ENCODE measurements at places on chromosomes 12 and 14.

DNA sequence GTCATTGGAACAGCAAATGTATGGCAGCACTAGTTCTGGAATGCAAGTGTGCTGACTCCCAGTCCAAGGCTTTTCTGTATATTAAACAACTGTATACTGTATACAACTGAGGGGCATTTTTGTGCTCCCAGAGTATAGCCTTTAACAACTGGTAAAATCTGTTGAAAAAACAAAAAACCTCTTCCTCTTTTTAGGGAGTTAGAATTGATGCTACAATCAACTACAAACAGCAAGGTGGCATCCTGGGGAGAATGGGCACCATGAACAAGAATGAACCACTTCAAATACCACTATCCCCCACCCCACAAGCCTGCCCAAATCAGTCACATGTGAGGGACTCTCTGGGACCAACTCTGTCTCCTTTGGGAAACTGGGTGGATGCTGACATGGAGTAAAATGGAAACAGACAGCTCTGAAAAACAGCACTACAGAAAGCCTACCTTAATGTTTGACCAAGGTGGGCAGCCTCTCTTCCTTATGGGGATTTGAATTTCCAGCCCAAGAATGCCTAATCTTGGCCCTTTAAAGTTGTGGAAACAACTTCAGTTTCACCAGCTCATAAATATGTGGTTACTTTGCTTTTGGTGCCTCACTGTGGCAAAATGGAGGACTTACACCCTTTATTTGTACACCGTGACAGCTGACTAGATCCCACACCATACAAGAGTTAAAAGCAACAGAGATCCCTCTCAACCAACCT, 7.5 kb downstream of the VTI1B start:
- peak; percentile 23 for DNase-seq

GRCh38 chr14:51604073-51604472, 47.6 kb upstream of the FRMD6 start:
- DNase-seq, result no peak

GRCh38 chr12:125696054-125696453, 630.8 kb downstream of the AACS start:
- DNase-seq, result no peak

DNA sequence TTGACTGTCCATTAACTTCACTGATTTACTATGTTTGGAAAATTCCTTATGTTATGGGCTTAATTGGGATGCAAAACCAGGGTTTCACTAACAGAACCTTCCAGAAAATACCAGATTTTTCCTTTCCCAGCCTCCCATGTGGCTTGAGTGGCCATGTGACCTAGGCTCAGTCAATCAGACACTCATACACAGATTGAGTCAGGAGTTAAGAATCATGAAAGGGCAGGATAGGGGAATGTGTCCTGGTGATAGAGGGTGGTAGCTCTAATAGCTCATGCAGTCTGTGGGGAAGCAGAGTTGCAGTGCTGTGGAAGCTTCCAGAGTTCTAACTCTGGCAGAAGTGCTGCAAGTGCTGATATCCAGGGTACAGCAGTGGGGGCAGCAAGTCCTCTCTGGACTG, 134.1 kb upstream of the IFNG-AS1 start:
- no peak for DNase-seq

DNA sequence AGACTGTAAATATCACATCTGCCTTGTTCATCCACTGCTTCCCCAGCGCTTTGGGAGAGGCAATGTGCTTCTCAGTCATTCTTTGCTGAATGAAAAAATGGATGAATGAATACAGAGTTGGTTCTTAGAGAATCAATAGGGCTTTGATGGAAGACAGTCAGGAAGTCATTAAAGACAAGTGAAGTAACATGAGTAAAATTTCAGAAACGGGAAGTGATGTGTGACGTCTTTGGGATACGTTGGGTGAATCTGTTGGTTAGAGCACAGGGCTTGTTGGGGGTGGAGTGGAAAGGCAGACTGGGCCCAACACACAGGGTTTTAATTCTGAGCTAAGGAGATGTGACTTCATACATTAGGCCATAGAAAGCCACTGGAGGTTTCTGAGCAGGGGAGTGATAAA, 39.0 kb upstream of the NRXN3 start:
- DNase-seq, result no peak

- DNase-seq, result no peak
Observed at GRCh38 chr14:38224338-38224737, 16.6 kb downstream of the SSTR1 start.

DNA sequence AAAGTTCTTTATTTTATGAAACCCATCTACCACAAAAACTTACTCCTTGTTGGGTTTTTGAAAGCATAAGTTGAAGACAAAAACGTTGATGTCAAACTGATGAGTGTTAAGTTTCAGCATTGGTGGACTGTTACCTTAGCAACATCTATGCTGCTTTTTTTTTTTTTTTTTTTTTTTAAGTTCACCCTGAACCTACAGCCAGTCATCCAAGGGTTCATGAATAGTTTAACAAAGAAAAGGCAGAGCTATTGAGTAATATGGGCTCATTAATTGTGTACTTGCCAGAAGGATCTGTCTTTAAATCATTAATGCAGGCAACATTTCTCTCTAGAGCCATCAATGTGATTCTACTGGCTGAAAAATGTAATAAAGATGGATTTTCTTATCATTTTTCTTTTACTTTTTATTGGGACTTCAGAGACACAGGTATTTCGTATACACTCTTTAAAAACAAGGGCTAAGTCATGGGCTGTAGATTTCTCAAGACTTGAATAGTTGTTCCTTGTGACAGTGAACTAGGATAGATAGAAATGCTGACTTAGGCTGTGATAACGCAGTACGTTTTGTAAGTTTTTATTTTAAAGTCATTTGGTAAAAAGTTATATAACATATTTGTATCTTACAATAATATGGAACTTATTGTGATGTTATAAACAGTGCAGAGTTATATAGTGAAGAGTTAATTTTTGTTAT, at the start of gene PTPRQ:
Gene PTPRQ (plus strand): TSS at position 262 of the 693 bp plus-strand sequence. CDS start 111 bp downstream, at position 373.
- DNase-seq, result no peak

DNA sequence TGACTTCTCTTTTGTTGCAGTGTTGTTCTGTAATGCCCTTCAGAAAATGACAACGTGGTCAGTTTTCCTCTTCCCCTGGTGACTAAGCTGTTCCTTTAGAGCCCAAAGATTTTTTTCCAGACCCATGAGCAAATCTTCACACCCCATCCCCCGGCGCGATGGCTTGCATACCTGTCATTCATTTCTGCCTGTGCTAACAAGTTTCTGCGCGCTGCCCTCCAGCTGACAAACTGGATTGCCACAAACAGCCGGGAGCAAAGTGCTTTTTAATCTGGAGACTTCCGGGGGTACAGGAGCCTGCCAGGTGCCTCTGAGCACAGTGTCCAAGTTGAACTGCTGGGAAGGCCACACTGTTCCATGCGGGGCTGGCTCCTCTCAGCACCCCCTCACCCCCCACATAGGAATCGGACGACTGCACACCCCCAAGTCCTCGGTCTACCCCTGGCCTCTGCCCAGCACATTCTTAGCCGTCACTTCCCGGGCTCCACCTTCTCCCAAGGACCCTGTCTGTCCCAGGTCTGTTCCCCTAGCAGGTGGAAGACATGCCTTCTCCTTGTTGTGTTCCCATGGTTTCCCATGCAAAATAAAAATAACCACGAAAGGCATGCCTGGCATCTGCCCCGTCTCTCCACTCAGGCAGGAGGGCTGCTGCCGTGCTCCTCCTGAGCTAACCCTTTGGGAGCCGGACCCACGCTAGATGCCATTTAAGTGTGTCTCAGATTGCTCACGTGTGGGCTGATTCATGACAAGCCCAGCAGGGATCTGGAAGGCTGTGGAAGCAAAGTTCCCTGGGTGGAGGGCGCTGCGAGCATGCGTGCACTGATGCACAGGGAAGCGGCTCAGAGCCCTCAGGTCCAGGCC, 14.1 kb downstream of the RILPL1 start:
- no peak for DNase-seq

DNA sequence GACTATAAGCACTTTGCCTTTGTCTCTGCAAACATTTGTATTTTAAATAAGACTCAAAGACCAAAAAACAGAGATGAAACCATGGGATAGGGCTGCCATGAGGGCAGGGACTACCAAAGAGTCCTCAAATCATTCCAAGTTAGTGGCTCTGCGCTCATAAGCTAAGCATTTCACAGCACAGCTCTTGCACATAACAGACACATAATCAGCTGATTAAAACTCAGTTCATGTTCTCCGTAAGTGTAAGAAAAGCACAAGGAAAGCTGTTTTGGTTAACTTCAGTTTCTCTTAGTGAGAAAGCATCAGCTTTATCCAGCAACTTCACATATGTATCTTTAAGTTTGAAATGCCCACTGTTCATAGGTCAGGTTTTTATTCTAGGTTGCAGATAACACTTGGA, 54.9 kb downstream of the IRAK3 start:
- no peak for DNase-seq

GRCh38 chr12:50104417-50105366, 884 bp downstream of the GPD1 start:
- no peak for DNase-seq

DNA sequence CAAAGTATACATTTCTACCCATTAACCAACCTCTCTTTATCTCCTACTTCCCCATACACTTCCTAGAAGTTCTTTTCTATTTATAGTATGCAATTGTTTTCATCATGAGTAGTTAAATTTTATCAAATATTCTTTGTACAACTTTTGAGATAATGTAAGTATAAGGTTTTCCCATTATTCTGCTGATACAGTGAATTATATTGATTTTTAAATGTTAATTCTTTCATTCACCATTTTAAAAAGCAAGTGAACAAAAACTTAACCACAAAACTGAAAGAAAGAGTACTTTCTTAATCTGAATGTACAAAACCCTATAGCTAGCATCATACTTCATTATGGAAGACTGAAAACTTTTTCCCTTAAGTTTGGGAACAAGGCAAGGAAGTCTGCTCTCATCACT, 9.5 kb upstream of the SLCO1B3 start:
- no peak for DNase-seq

GRCh38 chr12:124345795-124346194, 50.9 kb downstream of the RFLNA start:
- DNase-seq, result no peak

DNA sequence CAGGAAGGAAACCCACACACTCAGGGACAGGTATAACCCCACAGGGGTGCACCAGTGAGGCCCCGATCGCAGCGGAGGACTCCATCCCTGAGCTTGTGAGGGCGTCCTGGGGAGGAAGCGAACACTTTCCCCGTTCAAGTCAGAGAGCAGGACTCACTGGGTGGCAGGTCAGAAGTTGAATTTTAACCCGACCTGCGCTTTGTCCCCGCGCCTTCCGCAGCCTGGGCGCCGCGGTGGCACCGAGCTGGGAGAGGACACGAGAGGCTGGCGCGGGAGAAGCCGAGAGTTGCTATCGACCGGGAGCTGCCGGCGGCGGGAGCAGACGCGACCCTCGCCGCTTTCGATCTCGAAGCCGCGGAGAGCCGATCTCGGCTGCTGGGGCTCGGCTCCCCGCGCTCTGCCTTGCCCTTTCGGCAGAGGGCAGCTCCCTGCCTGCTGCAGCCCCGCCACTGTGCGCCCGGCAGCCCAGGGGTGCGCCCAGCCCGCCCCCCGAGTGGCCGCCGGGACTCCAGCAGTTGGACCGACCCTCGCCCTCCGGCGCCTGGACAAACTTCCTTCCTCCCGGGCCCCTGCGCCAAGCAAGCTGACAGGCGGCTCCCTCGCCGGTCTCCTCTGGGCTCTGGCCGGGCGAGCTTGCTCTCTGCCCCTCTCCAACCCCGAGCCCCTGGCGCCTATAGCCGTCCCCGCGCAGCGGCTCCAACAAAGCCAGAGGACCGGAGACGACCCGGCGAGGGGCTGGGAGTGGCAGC, 918 bp downstream of the LIN7A start:
- peak; percentile 75 for DNase-seq

- peak; percentile 98 for DNase-seq
Observed at GRCh38 chr12:27523642-27524493, at the start of gene PPFIBP1. TSS of gene PPFIBP1 (plus strand) at chr12:27524206. CDS start at chr12:27633397, 109,191 bp downstream.

DNA sequence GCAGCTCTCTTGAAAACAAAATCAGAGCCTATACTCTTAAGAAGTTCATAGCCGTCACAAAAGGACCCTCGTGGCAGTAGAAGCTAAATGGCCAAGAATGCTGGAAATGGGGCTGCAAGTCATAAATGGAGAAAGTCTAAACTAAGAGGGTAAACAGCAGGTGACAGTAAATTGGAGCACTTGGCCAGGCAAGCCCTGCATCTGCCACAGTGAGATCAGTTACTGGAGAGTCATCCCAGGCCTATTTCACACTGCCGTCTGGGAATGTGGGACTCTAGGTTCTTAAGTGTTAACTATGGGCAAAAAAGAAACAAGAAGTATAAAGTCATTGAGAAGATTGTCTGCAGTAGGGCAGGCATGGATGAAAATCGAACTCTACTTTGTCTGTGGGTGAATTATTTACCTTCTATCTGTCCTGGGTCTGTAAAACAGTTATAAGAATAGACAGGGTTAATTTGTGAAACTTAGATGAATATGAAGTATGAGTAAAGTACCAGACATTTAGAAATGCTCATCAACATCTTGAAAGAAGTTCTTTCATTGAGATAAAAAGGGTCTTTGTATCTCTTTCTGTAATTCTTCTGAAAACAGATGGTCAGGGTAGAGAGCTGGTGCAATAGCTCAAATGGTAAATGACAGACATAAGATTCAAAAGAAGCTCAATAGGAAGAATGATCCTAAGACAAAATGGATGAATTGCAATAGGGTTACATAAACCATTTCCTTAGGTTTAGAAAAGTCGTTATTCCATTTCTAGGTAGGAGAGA, 792.5 kb downstream of the DIO2 start:
- no peak for DNase-seq

DNA sequence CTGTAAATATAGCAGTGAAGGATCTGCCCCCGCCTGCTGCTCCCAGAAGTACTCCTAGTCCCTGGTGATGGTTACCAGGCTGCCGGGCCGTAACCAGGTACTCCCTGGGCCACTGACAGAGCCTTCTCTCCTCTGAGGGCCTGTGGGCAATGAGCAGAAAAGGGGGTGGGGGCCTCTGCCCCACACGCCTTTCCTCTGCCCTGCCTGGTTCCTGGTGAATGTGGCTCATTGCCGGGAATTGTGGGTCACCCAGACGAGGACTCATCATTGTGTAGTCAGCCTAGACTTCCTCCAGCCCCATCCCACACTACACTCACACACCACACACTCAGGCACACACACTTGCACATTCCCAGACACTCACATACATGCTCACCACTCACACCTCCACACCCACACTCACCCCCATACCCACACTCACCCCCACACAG, 35.7 kb upstream of the ACTN1 start:
- DNase-seq, result no peak

DNA sequence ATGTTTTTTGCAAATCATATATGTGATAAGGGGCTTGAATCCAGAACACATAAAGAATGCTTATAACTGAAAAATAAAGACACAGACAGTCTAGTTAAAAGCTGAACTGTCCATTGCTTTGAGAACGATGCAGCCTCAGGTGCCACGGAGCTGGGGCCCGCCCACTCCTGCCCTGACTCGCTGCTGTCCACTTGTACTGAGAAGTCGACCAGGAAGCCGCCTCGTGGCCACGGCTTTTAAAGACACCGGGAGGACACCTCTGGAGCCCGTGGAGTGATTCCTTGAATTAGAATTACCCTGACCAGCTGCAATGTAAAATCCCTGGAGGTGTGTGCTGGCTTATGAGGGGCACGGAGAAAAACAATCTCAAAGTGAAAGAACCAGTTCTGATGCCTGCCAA, 23.9 kb upstream of the TEX22 start:
- no peak for DNase-seq

GRCh38 chr14:24847568-24848095, 202.3 kb downstream of the STXBP6 start:
- DNase-seq, result no peak

GRCh38 chr12:110156766-110157165, 32.6 kb downstream of the IFT81 start:
- DNase-seq, result no peak

Data from NCI-H1417 (cell line).